ENCODE measurements at places on chromosomes 12 and 14. TPM values are rescaled to one million over a fixed set of nuclear protein-coding genes. Genes with fewer than 3 reads are reported as not detected.
A peak's percentile ranks its signal among the peaks of the same experiment; 100 is the strongest.

Gene SNRPF
- 4.4 TPM for total RNA-seq

Gene GPR68
- total RNA-seq = not detected

Gene LRRC43
- not detected for total RNA-seq

- DNase-seq = no peak
These were observed 48.6 kb upstream of the GTF2A1 start for GRCh38 chr14:81269100-81269978.

DNA sequence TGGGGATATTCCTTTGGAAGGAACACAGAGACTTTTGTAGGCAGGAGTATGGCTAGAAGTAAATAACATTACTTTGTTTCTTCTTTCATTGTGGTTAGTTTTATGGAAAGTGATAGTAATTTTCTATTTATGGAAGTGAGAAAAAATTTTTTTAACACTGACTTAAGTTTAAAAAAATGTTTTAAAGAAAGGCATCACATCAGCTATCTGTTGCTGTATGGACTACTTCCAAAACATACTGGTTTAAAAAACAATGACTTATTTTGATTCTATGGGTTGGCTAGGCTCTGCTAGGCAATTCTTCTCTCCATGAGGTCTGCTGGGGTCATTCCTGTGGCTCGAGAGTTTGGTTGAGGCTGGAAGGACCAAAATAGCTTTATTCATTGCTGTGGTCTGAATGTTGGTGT lies 31.7 kb upstream of the SLC38A2 start:
- DNase-seq = no peak

DNA sequence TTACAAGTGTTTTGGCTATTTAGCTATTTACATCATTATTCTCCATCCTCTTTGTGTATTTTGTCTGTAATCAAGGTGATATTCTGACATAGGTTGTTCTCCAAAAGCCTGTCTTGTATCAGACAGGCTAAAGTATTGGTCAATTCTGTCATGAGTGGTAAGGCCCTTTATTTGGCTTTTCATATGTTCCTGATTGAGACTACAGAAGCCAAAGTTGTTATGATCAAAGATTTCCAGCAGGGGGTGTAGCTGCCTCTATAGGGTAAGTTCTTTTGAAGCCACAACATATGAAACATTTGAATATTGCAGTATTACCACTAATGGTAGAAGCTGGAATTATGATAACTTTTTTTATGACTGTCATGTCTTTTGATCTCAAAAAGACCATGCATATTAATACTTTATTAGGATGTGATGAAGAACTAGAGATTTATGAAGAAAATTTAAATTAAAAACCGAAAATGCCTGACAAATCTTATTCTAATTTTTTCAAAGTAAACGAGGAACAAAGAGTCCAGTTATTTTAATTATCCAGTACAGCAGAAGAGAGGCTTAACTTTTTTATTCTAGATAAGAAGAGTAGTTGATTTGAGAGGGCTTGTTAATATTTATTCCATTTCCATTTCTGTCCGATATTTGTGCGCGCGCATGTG lies 3.4 kb upstream of the ARHGAP5 start:
- DNase-seq = peak; percentile 43

GRCh38 chr14:32618991-32619390 lies 289.9 kb downstream of the AKAP6 start:
- no peak for DNase-seq

DNA sequence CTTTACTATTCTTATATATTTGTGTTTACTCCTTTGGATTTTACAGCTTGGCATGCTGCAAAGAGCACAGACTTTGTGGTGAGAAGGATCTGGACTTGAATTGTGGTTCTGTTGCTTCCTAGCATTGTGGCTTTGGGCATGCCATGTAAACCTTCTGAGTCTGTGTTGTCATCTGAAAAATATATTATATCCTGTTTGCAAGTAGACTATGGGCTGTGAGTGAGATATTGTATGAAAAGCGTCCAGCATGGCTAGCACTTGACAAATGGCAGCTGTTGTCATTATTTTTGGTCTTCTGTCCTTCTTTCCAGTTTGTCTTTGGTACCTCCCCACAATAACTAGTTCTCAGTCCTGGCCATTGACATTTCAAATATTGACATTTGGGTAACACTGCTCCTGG lies 61.8 kb upstream of the DACT1 start:
- no peak for DNase-seq

Measured in gastrocnemius medialis (tissue), 4 donors.